ENCODE measurements at places on chromosomes 2 and 18. TPM values are rescaled to one million over a fixed set of nuclear protein-coding genes. Genes with fewer than 3 reads are reported as not detected.

DNA sequence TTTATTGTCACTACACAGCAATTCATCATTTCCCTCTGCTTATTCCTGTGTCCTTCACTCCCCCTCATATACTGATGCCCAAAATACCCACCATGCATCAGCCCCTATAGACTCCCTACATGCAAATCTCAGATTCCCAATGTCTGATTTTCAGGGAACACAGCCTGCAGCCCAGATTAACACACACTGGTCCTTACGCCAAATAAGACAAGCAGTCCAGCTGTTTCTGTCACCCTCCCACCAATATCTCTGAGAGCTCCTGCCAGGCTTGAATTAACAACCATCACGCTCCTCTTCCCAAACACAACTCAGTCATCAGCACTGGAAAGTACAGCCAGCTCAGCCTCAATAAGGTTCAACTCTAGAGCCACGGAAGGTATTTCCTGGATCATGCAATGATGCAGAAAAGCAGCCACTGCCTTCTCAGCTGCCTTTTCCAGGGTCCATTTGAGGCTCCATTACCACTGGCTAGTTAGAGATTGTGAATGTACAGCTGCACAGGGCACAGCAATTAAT, 39.0 kb upstream of the SLC35F5 start:
- DNase-seq, result no peak

DNA sequence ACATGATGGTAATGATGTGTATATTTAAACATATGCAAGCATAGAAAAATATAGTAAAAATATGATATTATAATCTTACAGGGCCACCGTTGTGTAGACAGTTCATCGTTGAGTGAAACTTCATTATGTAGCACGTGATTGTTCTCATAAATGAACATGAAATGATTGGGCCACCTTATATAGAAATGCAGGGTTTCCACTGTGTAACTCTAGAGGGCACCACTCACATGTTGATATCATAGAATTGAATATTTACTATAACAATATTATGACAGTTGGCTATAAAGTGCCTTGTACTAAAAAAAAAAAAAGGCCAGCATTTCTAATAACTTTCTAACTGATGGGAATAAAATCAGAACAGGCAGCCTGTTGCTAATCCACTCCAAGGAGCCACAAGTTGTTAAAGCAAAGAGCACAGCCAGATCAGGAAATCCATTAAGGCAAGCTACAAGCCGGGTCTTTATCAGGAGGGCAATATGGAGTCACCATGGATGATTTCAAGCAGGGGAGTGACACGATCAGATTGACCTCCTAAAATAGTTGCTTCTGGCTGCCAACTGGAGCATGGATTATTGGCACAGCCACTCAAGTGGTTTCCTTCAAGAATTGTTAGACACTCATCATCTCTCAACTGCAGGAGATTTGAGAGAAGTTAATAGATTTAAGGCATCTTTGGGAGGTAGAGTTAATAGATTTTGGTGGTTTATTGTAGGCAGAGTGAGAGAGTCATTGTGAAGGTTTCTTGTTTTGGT, 16.7 kb downstream of the IL1F10 start:
- DNase-seq, result no peak

- DNase-seq, result peak; percentile 20
Observed at GRCh38 chr2:230643576-230644291, 68.9 kb upstream of the CAB39 start.

- DNase-seq, result no peak
Observed at GRCh38 chr2:147760984-147761383, 83.8 kb upstream of the ACVR2A start.

Gene DPYSL5
- 0.03 TPM for polyA plus RNA-seq

Data from psoas muscle (tissue), 8 donors.